Kasumi-1 (cell line): ENCODE measurements at places on chromosomes 2 and 18.
A peak's percentile ranks its signal among the peaks of the same experiment; 100 is the strongest.

DNA sequence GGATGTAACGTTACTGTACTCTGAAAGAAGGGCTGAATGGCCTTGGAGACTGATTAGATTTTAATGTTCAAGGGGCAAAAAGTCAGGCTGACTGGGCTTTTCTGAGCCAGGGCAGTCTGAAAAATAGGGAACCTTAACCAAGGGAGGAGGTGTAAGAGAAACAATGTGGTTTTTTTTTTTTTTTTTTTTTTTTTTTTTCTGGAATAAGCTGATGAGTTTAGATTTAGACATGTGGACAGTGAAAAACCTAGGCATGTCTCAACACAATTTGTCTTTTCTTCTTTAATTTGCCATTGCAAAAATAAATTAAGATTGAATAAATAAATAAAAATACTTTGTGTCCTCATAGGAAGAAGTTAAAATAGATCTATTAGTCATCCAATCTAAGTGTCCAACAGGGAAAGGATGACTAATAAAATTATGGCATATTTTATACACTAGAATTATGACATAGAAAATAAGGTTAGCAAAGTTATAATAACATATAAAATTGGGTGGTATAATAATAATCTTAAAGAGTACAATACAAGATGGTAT lies 237.6 kb upstream of the TRIB2 start:
- no peak for DNase-seq

DNA sequence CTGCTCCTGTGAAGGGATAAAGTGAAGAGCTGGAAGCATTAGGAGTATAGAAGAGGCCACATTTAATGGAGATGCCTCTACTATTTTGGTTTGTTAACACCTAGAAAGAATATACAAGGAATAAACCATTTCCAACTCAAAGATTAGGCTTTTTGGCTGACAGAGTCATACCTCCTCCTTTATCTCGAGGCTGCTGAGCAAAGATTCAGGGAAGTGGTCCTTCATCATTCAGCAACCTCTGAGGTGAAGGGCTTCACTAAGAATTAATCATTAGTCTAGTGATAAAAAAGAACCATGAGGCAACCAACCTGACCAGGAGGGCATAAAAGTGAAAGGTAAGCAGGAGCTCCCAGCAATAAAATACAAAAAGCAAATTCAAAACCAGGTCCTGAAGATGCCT lies 25.8 kb downstream of the AAK1 start:
- DNase-seq, result no peak

GRCh38 chr18:21004726-21005125 lies 106.9 kb downstream of the ROCK1 start:
- DNase-seq, result peak; percentile 25

DNA sequence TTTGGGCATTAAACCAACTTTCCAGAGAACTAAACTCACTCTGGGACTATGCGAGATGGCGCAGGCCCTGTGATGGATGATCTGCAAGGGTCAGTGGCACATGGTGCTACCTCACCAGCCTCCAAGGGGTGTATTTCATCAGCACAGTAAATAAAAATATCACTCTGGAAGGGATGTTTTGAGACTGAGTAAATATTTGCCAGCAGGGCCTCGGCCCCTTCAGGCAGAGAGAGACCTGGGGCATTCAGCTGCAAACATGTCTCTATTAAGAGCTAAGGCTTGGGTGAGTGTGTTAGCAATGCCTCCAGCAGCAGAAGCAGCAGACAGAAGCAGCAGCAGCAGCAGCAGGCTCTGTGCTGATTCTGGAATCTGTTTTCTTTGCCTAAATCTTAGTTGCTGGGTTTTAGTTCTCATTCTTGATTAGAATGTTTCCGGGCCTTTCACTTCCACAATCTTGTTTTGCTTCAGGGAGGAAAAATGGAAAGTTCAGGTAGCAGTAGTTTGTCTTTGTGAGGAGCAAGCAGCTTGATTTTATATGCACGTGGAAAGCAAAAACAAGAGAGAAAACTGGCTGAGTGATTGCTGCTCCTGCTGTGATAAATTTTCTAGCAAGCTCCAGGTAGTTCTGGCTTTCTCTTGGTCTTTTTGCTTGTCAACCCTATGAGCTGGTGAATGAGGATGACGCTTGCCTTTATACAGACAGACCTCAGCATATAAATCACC lies 18.6 kb downstream of the ADCYAP1 start:
- no peak for DNase-seq
